ENCODE measurements at places on chromosomes 6 and 20. TPM values are rescaled to one million over a fixed set of nuclear protein-coding genes. Genes with fewer than 3 reads are reported as not detected.

SYTL3 gene
- 2.6 TPM for polyA plus RNA-seq

TCP11 gene
- 0.02 TPM for polyA plus RNA-seq

CPNE5 gene
- polyA plus RNA-seq, result 0.73 TPM

PKIB gene
- 3.5 TPM for polyA plus RNA-seq

SLC17A1 gene
- not detected for polyA plus RNA-seq

PHF1 gene
- 46.0 TPM for polyA plus RNA-seq

PLCB4 gene
- 1.9 TPM for polyA plus RNA-seq

SLC17A3 gene
- not detected for polyA plus RNA-seq

LY6G5C gene
- polyA plus RNA-seq, result 0.76 TPM

C4A gene
- polyA plus RNA-seq, result 13.1 TPM

ZC2HC1B gene
- 0.08 TPM for polyA plus RNA-seq

RAB44 gene
- polyA plus RNA-seq, result 0.37 TPM

PHACTR3 gene
- polyA plus RNA-seq, result 0.83 TPM

NTSR1 gene
- 0.02 TPM for polyA plus RNA-seq

SCUBE3 gene
- polyA plus RNA-seq, result 0.12 TPM

PTCRA gene
- polyA plus RNA-seq, result not detected

PAX1 gene
- polyA plus RNA-seq, result 0.12 TPM

PLA2G7 gene
- 0.12 TPM for polyA plus RNA-seq

CRISP3 gene
- 144 TPM for polyA plus RNA-seq

CFB gene
- polyA plus RNA-seq, result 15.9 TPM

FOXC1 gene
- 1.5 TPM for polyA plus RNA-seq

WFDC13 gene
- polyA plus RNA-seq, result not detected

ZNF311 gene
- 0.46 TPM for polyA plus RNA-seq

NFATC2 gene
- polyA plus RNA-seq, result 0.90 TPM

NOX3 gene
- not detected for polyA plus RNA-seq

ZNF343 gene
- 4.4 TPM for polyA plus RNA-seq

MOCS1 gene
- polyA plus RNA-seq, result 3.8 TPM

MCHR2 gene
- polyA plus RNA-seq, result not detected

TNNC2 gene
- polyA plus RNA-seq, result 0.28 TPM

EPPIN gene
- not detected for polyA plus RNA-seq

LPA gene
- 0.01 TPM for polyA plus RNA-seq
